ELR (cell line): ENCODE measurements at places on chromosomes 5 and 9.

- peak; percentile 20 for DNase-seq
Observed at GRCh38 chr9:91740701-91741100, 209.3 kb downstream of the ROR2 start.

- DNase-seq: no peak
Observed at GRCh38 chr5:92889140-92889539, 691.9 kb downstream of the NR2F1-AS1 start.

- no peak for DNase-seq
Observed at GRCh38 chr9:76137931-76138330, 247.5 kb downstream of the PCSK5 start.

- no peak for DNase-seq
Observed at GRCh38 chr5:159058716-159059636, 40.7 kb downstream of the EBF1 start.

GRCh38 chr5:134224888-134225779 is 739 bp downstream of the PPP2CA start:
- DNase-seq: peak; percentile 93
